Fibroblast of skin of abdomen (primary cell): ENCODE measurements at places on chromosomes 4 and X.

DNA sequence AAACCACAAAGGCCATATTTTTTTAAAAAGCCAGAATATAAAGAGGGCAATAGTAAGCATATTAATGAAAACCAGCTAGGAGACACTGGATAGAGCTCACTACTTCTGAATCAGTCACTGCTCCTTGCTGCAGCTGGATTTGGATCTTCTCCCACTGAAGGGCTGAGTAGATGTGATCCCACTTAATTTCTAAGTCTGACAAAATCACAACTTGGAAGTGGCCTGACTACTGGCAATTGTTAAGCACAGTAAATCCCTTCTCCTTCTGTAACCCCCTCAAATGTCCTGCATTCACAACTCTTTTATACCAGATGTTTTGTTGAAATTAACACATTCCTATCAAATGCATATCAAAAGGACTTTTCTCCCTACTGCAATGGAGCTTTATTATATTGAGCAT, 72.9 kb downstream of the AMMECR1 start:
- DNase-seq = peak; percentile 16

GRCh38 chrX:32871636-32872035, 339.7 kb downstream of the DMD start:
- DNase-seq = no peak

DNA sequence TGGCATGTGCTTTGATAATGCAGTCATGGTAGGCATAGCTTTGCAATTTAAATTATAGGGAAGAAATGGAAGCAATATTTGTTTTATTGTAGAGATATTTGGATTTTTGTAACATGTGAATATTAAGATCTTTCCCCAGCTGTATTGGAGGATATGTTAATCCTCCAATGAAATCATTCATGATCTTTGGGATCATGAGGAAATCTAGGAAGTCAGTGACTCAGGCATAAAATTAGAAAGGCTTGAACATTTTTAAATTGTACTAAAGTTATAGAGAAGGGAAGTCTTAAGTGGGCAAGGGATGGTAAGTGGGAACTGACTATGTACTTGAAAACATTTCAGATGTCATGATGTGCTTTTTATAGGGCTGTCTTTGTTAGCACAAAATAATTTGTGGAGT, 46.8 kb downstream of the FIP1L1 start:
- DNase-seq = no peak

GRCh38 chr4:90603540-90603939, 476.3 kb downstream of the CCSER1 start:
- no peak for DNase-seq

DNA sequence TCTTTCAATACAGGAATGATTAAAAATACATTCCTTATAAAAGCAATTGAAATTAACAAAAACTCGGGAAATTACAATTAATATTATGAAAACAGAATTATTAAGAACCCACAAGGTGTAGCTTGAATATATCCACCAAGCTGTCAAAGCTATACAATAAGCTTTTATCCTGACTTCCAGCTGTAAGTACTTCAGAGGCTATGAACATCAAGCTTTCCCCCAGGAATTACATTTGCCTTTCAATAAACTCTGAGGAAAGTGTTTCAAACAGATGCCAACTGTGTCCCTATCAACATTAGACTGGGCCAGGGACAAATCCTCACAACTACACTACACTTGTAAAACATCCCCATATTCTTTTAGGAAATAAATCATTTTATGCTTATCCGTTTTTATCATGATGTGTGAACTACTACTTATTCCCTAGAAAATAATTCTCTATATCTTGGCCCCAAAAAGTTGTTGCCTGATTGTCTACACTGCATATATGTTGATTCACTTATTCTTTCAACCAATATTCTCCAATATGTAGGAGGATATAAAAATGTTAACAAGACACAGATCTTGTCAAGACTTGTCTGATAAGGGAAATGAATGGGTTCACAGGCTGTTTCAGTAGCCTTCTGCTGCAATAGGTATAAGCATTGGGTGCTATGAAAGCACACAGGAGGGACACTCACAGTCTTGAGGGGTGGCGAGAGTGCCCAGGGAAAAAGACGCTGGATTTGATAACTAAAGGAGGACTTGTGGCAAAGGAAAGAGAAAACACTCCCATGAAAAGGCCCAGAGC, 494.1 kb downstream of the CENPC start:
- no peak for DNase-seq

GRCh38 chrX:111375747-111376146, 36.2 kb downstream of the DCX start:
- no peak for DNase-seq

DNA sequence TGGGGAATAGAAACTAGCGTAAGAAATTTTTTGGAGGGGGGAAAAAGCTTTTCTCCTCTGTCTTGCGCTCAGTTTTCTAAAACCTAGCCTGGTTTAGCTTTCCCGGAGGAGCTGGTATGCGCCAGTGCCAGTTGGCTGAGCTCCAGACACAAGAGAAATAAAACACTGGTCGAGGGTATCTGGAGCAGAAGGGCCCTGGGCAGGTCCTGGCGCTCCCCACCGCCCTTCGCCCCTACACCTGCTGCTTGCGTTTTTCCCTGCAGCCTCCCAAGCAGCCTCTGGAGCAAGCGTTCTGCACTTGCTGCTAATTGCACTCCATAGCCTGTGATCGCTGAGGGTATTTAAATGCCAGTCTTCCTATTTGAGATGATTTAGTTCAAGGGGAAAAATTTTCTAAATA, 816 bp downstream of the EREG start:
- no peak for DNase-seq

- no peak for DNase-seq
Measured at GRCh38 chrX:127057891-127058619, 238.5 kb downstream of the PRR32 start.

GRCh38 chrX:2228536-2228935, 272.2 kb downstream of the DHRSX start:
- DNase-seq = no peak

DNA sequence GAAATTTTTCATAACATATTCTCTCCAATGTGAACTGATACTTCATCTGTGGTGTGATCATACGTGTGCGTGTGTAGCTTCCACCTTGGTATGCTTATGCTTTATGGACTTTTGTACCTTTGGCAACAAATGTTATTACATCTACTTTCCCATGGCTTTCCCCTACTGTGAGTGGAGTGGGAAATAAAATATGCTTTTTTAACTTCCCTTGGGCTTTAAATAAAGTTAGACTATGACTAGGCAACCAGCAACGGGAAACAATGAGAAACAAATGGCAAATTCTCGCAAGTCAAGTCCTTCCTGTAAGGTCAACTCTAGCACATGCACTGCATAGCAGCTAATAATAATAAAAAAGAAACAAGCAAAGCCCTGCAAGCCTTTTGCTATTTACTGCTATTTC, 205.0 kb upstream of the PDE5A start:
- DNase-seq = no peak

DNA sequence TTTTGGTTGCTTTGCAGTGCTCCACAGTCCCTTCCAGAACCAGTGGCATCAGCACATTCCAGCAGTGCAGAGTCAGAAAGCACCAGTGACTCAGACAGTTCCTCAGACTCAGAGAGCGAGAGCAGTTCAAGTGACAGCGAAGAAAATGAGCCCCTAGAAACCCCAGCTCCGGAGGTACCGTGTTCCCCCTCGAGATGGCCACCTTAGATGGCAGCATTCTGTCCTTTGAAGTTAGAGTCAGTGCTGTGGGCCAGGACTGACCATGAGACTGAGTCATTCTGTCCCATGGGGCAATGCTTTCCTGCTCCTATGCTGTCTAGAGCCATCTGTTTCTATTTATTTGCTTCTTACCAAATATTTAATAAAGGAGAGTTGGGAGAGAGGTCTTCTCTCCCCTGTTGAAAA, 112.3 kb downstream of the KLHL8 start:
- DNase-seq = peak; percentile 82

DNA sequence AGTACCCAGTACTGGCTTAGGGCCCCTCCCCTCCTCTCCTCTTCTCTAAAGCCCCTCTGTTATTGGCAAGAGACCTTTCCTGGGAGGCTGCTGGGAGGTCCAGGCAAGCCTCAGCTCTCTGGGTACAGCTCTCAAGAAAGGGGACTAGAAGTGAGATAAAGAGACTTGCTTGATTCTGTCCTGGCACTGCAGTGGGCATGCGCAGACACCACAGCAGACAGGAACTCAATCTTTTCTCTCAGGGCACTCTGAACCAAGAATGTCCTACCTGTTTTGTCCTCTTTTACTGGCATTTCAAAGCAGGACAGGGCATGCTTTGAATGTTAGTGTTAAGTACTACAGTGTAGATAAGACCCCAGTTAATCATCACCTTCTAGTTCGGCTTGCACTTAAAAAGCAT, 74.9 kb downstream of the NYX start:
- no peak for DNase-seq

DNA sequence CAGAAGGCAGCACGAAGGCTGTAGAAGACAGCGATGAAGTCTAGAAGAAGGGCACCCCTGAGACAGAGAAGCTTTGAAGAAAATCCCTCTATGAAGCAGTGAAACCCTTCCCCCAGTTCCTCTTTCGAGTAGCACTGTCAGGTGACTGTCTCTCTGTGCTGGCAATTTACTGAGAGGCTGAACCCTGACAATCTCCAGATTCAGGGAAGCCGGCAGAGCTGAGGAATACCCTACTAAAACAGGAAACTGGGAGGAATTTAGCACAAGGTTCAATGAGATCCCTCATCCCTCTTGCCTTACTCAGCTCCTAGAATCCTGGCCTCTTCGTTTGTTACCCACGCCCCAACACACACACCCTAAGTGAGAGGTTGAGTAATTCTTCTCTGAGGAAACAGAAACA, 239.7 kb upstream of the NOCT start:
- DNase-seq = no peak

- DNase-seq = peak; percentile 12
Measured at GRCh38 chr4:146465628-146466027, 56.1 kb downstream of the SLC10A7 start.

GRCh38 chr4:98932539-98932938, 3.6 kb upstream of the EIF4E start:
- DNase-seq = peak; percentile 45

- DNase-seq = no peak
Measured at GRCh38 chrX:25034889-25035288, 19.1 kb upstream of the ARX start.

- no peak for DNase-seq
Measured at GRCh38 chr4:13705521-13706041, 78.1 kb upstream of the BOD1L1 start.

- DNase-seq = peak; percentile 94
Measured at GRCh38 chr4:56757821-56758411, 63.6 kb downstream of the SPINK2 start.

DNA sequence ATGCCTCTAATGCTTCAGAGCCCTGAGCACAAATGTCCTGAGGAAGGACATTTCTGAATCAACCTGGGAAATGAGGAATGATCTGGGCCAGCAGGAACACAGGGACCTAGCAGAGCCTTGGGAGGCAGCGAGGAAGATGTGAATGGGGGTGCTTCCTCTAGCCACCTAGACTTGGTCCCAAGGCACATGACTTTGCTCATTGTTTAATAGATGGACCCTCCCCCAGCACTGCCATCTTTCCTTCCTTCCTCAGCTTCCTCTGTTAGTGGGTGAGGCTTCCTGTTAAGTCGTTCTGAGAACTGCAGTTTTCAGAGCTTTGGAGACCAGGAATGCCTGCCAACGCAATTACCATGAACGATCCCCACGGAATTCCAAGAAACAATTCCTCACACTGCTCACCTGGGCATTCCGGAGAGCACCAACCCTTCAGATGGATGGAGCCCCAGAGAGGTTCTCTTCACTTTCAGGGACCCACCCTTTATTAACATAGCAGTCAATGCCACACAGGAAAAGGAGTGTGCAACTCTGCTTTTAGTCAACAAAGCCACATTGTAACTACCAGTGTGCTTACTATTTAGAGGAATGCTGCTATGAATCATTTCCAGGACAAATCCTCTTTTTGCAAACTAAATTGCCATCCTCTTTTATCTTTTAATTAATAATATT, 48.5 kb upstream of the STIM2 start:
- no peak for DNase-seq

DNA sequence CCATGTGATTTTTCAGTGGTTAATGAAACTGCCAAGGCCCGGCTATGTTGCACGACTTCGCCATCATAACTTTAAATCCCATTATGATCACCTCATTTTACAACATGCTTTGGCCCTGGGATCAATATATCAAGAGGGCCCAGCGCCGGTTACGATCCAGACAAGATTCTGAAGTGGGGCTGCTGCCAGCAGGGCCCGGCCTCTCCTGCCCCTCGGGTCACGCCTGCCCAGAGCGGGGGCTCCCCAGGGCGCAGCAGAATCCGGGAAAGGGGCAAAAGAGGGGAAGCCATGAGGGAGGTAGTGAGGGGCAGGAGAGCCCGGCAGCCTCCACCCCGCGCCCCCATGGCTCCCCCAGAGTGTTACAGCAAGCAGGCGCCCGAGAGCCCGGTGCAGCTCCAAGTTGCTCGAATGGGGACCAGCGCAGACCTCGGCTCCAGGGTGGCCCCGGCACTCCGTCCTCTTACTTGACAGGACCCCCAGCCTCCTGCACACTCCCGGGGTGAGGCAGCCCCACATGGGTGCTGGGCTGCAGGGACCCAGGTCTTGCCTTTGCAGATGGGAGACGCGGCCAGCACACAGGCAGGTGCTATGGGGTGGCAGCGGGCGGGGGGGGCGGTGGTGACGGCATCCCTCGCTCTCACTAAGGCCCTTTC, 129.8 kb upstream of the NKX1-1 start:
- no peak for DNase-seq

DNA sequence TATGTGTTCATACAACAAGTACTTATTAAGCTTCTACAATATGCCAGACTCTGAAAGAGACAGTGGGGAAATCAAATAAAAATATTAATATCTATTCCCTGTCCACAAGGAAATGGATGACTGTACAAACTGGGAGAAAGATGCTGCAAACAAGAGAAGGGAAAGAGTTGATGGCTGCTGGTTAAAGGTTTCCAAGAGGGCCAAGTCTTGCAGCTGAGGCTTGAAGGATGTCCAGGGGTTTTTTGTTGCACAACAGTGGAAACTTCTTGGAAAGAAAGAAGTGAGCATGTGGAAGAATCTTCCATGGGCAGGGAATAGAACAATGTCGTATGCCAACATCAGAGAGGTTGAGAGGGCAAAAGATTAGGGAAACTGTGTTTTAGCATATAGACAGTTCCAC, 95.8 kb downstream of the MID1 start:
- no peak for DNase-seq

DNA sequence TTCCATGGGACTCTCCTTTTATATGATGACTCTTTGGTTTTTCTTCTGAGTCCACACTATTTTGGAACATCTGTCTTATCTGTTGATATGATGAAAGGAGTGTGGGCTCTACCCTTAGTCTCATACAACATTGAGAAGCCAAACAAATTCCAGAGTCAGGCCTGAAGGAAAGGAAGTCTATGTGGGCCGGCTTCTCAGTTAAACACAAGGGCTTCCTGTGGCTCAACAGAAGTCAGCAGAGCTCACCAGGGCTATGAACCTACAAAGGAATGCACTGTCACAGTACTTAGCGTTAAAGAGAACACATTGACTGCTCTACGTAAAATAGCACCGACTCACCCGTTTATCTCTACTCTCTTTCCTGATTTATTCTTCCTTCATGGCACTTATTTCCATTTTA, 641.0 kb upstream of the FRG1 start:
- no peak for DNase-seq

GRCh38 chr4:158822348-158822747, 53.5 kb downstream of the FNIP2 start:
- no peak for DNase-seq
